ENCODE measurements at places on chromosomes 1 and 21.

DNA sequence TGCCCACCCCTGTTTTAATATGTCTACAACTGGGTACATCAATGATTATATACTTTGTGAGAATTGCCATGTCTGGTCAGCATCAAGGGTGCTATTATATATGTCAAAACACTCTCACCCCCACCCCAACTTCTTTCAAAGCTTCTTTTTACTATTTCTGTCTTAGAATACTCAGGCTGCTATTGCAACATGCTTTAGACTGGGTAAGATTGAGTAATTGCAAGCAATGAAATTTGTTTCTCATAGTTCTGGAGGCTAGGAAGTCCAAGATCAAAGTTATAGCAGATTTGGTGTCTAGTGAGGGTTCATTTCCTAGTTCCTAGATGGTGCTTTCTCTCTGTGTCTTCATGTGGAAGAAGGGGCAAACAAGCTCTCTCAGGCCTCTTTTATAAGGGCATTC is 100.5 kb upstream of the KCNK1 start:
- no peak for DNase-seq

GRCh38 chr1:115402753-115403184 is 64.7 kb upstream of the NGF start:
- no peak for DNase-seq

DNA sequence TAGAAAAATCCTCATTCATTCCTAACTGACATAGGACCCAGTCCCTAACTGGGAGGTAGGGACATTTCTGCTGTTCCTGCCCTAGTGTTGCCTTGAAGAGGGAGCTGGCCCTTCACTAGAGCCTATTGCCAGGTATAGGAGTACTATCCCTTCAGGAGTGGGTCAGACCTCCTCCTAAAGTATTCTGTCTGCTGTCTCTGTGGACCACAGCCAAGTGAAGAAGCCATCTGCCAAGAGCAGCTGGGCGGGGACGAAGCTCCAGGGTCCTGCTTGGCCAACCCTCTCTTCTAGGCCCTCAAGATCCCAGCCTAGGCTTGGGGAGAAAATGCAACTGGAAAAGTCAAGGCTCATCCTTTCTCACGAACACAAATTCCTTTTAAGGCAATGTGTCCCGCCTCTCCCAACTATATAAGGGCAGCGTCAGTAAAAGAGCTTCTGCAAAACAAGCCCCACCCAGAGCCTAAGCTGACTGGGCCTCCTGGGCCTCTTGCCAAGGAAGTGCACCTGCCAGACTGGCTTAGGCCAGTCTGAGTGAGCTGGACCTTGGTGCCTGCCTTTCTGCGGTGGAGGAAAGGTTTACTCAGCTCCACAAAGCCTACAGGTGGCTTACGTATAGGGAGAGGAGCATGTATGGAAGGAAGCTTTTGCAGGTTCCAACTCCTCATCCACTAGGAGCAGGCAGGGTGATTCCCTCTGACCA is 638 bp upstream of the TUFT1 start:
- DNase-seq, result no peak

GRCh38 chr1:180936110-180937011 is 23.7 kb downstream of the KIAA1614 start:
- no peak for DNase-seq

DNA sequence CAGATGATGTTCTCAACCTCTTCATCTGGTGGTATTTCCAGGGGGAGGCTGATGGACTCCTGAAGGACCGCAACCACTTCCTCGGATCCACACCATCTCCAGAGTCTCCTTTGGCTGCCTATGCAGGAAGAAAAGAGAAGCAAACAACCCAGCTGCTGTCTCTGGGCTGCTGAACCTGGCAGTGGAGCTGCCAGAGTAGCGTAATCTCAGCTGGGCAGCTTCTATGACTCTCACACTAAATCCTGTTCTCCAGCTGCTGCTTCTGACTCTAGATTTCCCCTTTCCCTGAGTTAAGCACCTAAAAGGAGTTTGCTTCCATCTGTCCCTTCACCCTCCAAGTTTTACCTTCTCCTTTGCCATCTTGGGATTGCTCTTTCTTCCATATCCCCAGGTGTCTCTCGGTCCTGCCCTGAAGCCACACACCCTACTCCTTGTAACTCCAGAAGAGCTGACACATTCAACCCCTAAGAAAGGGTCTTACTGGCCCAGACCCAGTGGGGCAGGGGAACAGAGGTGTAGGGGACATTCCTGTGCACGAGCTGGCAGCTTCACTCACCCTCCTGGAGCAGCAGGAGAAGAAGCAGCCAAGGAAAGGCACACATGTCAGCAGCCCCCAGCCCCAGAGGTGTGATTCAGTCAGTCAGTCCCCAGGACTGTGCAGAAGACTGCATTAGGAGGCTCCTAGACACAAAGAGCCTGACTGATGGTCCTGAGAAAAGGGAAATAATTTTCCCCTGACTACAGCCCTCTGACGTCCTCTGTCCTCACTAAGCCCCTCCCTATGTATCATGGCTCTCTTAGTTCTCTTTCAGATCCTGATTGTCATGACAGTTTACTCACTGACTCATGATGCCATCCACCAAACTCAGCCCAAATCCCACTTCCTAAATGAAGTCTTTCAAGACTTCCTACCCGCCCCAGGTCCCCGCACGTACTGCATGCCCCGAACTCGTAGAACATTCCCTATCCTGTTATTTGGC is at the start of gene SLAMF9:
TSS of gene SLAMF9 (minus strand) at position 702 of the 980 bp plus-strand sequence. CDS start at position 602, 100 bp downstream.
- no peak for DNase-seq

DNA sequence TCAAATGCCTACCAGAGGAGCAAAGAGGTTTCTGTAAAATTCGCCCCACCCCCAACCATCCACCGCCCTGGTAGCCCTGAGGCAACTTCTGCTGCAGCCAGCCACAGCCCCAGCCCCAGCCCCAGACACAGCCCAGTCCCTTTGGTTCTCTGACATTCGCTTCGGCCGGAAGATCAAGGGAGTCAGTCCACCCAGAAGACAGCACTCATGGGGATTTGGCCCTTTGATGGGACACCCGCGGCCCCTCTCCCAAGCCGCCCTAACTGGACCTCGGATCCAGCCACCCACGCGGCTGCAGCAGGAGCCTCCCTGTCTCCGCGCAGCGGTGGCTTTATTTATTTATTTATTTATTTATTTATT is 3881.0 kb downstream of the SRGAP2C start:
- DNase-seq, result no peak

- no peak for DNase-seq
Observed at GRCh38 chr1:114080511-114081436, 72.9 kb downstream of the SYT6 start.

GRCh38 chr21:38683222-38683621 is 122.5 kb upstream of the ETS2 start:
- DNase-seq, result no peak

GRCh38 chr21:38027901-38028498 is 111.7 kb upstream of the KCNJ6 start:
- DNase-seq, result no peak

DNA sequence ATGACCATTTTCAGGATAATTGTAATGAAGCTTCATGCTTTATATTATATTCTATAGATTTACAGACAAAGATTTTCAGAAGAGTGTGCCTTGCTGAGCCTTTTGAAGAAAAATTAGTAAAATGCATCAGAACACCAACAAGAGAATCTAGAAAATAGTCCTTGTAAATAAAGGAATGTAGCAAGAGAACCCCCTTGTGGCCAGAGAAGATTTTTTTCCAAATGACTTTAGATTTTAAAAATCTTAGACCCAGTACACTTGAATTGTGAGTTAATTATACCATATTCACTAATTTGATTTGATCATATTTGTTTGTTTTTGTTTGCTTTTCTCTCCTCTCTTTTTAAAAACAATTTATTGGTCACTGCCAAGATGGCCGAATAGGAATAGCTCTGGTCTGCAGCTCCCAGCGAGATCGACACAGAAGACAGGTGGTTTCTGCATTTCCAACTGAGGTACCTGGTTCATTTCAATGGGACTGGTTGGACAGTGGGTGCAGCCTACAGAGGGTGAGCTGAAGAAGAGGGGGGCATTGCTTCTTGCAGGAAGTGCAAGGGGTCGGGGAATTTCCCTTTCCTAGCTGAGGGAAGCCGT is 12.8 kb upstream of the IFI44L start:
- DNase-seq, result no peak

- no peak for DNase-seq
Observed at GRCh38 chr1:170932236-170932635, 3.1 kb upstream of the MROH9 start.

GRCh38 chr1:192877283-192877886 is 68.5 kb downstream of the RGS2 start:
- no peak for DNase-seq

- DNase-seq, result no peak
Observed at GRCh38 chr1:181640956-181641355, 157.6 kb downstream of the CACNA1E start.

- no peak for DNase-seq
Observed at GRCh38 chr1:245788269-245788668, 633.5 kb downstream of the KIF26B start.

GRCh38 chr1:100458661-100459357 is 79.1 kb upstream of the GPR88 start:
- DNase-seq, result no peak

GRCh38 chr1:147492207-147492606 is 49.1 kb upstream of the BCL9 start:
- DNase-seq, result no peak

- no peak for DNase-seq
Observed at GRCh38 chr1:236389253-236389652, 4.8 kb upstream of the EDARADD start.

GRCh38 chr21:36321325-36322082 is 1.5 kb downstream of the MORC3 start:
- no peak for DNase-seq

- no peak for DNase-seq
Observed at GRCh38 chr1:245316784-245317183, 162.0 kb downstream of the KIF26B start.

DNA sequence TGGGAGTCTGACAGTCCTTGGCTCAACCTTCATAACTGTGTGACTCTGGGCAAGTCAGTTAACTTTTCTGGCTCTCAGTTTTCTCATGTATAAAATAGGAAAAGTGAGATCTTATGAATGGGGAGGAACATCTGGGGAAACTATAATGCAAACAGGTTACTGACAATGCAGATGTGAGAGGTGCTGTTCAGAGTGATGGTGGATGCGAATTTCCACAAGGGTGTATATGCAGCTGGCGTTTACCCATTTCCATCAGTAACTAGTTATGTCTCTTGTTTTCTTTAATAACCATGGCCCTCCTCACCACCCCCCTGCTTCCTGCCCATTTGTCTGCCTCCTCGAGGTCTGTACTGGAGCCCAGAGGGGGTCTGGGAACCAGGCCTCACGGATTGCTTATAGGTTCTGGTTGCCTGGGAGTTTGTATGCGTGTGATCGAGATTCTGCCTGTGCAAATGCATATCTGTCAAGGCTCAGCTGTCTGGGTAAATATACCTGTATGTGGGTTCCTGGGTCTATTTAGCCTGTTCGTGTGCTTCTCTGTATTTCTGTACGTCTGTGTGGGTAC is 44.4 kb downstream of the AHDC1 start:
- DNase-seq, result no peak

DNA sequence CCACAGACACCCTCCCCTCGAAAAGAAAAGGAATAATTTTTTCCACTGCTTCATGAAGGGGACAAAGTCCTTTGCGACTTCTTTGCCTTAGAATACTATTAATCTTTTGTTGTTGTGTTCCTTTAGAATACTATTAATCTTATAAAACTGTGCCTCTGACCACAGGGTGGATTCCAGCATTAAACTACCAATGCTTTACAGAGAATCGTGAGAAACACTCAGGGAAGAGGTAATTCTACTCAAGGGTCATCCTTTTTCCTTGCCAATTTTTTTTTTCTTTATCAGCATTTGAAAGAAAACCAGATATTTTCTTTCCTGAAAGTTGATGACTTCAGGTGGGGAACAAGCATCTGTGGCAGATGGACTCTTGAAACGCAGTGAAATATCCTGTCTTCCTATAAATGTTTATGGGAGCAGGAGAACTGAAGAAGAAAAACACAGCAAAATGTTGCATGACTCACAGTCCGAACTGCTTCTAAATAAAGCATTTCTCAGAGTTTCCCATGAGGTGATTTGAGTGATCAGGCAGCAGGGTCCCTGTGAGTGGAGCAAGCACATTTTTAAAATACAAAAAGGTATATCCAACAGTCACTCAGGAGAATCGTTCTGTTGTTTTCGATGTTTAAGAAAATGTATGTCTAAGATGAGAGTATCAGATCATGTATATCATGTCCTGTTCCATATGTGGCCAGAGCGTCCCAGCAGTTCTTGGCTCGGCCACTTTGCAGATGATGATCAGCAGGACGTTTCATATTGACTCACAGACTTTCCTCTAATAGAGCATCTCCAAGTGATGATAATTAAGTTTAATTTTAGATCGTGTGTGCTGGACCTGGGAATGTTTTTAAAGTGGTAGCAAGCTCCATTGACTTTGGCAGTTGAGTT is 154.2 kb upstream of the RUNX1 start:
- DNase-seq, result no peak

DNA sequence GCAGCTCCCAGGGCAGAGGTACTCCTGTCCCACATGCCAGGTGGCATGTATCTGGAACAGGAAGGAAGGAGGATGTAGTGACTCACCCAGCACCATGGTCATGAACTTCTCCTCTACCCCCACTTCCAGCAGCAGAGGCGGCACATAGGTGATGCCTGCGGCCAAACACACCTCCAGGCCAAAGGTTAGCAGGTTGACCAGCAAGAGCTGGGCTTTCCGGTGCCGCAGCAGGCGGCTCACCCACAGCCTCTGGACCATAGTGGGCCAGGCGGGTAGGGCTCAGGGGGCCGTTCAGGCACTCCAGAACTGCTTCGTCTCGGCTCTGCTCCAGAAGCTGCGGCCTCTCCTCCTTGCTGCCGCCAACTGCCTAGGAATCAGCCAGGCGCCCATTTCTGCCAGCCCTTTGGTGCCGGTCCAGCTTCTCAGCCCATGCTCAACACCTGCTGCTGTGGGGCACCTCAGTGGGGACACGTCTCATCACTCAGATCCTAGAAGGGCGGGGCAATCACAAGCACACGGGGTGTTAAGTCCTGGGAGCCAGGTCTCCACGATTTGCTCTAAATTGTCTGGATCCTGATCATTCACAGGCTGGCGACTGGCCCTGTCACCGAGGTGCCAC is 15.8 kb downstream of the SLC45A3 start:
- no peak for DNase-seq

DNA sequence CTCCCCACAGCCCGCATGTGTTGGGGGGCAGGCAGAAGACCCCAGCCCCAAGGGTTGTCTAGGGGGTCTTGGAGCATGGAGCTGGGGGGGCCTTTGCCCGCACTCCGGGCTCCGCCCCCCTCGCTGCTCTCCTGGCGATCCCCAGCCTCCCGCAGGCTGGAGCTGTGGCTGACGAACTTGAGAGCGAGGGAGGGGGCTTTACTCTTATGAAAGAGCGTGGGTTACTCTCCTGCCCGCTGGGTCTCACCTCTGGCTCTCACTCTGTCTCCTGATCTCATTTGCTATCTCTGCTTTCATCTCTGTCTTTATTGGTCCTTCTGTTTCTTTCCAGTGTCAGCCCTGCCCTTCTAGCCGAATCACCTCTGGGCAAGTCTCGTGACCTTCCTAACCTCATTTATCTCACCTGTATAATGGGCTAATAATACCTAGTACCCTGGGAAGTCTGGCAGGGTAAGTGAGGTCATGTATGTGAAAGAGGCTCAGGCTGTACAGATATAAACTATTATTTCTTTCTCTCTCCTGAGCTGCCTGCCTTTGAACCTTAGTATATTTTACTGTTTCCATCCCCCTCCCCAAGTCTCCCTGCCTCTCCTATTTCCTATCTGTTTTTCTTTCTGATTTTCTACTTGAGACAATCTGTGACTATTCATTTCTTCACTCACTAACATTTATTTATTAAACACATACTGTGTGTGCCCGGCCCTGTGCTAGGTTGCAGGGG is 731 bp downstream of the EFNA4 start:
- no peak for DNase-seq

GRCh38 chr1:220511179-220511578 is 16.8 kb upstream of the MARK1 start:
- no peak for DNase-seq

All from stimulated activated CD4-positive, alpha-beta T cell treated with anti-CD3 and anti-CD28 coated beads, TNF-alpha, amount 100 ng/mL, for 4 hours (primary cell).